ENCODE measurements at places on chromosomes 3 and 15.

DNA sequence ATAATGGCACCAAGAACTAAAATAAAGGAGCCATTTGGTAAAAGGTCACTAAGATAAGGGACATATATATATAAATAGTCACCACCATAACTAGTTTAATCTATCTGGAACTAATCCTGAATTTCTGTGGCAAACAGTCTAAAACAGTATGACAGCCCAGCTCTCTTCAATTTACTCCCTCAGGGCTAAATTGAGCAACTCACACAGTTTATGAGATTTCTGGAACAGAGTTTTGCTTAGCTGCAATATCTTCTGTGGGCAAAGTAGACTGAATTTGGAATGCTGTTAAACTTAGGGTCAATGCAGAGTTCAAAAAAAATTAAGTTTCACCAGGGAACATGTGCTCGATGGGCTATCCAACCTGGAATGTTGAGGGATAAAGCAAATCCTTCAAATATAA, 70.1 kb upstream of the VEPH1 start:
- DNase-seq, result no peak

GRCh38 chr3:177725165-177725564, 527.9 kb upstream of the TBL1XR1 start:
- no peak for DNase-seq

DNA sequence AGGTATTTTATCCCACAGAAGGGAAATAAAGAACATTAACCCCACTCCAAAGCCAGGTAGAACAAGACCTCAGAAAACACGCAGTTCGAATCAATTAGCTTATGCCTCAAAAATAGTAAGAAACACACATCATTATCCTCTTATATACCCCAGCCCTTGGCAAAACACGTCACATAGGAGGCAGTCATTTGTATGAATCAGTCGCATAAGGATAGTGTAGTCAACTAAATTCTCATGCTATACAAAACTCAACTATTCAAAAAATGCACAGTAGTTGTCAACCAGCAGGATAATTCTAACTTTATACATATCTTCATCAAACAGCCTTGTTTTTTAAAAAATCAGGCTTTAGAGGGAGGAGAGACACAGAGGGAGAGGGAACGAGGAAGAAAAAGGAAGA, 298.4 kb downstream of the FOXP1 start:
- no peak for DNase-seq

DNA sequence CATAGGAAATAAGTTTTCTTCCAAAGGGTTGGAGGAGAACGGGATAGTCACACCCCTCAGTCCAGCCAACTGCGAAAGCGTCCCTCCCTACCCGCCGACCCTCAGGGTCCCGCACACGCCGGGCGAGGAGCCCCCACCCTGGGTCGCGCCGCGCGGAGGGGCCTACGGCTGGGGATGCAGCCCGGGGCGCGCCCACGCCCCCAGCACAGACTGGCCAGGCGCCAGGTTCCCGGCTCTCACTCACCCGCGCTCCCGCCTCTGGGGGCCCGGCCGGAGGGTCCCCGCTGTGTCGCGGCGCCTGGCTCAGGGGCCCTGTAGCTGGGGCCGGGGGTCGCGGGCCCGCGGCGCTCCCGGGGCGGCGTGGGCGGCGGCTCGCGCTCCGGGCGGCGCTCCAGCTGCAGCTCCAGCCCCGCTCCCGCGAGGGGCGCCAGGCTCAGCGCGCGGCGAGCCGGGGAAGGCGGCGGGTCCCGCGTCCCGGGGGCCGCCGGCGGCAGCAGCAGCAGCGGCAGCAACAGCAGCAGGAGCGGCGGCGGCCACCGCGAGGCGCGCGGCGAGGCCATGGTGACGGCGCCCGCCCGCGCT, 375 bp downstream of the HEG1 start:
- no peak for DNase-seq

- no peak for DNase-seq
These were observed 43.5 kb downstream of the ADAMTS17 start for GRCh38 chr15:100298257-100298656.

- DNase-seq, result no peak
These were observed 52.1 kb downstream of the STARD9 start for GRCh38 chr15:42627485-42627884.

DNA sequence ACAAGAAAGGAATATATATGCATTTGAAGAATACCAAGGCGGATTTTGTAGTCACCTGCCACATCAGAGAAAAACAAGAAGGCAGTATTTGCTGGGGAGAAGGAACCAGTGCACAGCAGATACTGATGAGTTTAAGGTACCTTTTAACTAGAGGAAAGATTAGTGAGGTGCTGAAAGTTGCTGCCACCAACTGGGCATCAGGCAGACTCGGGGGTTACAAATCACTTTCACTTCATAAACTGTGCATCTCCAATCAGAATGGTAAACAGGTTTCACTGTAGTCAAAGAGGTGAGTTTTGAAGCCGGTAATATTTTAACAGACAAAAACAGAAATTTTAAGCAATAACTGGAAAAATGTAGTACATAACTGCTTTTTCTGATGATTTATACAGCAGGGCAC, 4.1 kb downstream of the FBN1 start:
- no peak for DNase-seq

GRCh38 chr15:45670511-45670910, 35.7 kb downstream of the SQOR start:
- no peak for DNase-seq

- no peak for DNase-seq
These were observed 39.3 kb downstream of the RHCG start for GRCh38 chr15:89457086-89457485.

DNA sequence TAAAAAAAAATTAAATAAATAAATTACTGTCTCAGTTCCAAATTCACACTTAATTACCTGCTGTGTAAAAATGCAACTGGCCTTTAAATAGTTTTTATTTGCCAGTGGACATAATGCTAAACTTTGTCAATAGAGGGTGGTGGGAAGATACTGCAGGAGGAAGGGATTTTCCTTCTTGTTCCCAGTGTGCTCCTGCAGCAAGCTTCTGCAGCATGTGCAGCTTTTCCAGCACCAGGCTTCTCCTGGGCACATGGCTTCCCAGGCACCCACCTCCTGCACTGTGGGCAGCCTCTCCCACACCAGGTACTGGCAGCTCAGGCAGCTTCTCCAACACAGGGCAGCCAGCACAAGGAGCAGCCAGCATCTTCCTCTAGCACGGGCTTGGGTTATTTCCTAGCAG, 29.6 kb upstream of the BBX start:
- DNase-seq, result no peak

GRCh38 chr3:161423911-161424522, 52.7 kb upstream of the SPTSSB start:
- peak; percentile 47 for DNase-seq

DNA sequence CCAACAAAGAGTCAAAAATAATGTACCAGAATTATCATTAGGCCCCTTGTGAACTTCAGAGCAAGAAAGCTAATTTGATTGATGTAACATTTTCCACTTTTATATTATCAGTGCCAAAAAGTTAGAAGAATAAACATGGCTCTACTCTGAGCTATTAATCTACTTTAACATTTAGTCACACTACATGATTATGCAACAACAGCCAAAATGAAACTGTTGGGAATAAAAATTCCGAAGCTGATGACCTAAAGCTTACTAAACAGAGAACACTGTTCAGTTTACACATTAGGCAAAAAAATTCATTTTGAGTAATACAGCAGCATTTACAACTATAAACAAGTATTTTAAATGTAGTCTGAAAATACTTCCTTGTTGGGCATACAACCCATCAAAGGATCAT, 1134.1 kb downstream of the EPHA3 start:
- DNase-seq, result no peak

DNA sequence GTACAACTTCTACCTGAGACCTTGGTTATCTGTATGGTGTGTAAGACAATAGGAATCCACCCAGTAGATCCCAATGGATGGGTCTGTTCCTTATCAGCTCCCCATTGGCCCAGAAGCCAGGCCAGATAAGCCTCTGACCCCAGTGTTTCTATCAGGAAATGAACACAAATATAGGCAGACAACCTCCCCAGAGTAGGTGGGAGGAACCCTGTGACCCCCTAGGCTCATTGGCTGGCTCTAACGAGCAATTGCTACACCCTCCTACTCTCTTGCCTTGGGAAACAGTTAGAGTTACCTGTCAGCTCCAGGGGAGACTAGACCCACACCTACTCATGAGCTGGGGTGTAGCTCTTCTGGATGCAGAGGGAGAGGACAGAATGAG, 299.9 kb downstream of the UACA start:
- DNase-seq, result no peak

DNA sequence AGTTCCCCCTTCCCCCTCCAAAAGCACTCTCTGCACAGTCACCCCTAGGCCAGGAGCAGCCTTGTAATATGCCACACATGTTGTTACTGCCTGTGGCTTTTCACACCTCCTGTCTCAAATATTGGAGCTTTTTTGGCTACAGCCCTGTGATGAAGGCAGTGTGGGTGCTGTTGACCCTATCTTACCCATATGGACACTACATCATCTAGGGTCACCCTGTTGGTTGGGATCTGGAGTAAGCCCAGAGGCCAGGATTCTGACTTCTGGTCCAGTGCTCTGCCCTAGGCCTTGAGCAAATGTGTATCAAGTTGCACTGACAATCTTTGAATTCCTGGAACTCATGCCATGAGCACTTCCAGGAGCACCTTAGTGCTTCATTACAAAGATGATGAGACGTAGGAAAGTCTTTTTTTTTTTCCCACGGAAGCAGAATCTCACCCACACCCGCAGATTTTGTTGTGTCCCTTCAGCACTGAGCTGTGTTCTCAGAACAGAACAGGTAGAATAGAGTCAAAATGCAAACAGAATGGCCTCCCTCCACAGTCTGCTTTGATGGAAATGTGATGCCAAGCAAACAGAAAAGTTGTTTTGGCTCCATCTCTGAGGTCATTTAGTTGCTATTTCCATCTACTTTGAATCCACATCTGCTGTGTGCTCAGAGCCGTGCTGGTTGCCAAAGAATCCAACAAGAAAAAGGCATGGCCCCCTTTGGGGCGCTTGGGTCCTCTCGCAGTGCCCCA, 49.6 kb downstream of the SMAD3 start:
- no peak for DNase-seq

GRCh38 chr15:88982304-88982945, 69.2 kb upstream of the MFGE8 start:
- no peak for DNase-seq

GRCh38 chr3:98359993-98360675, 6.5 kb downstream of the OR5K4 start:
- no peak for DNase-seq

- no peak for DNase-seq
These were observed 471.7 kb upstream of the MCTP2 start for GRCh38 chr15:93759629-93760028.

DNA sequence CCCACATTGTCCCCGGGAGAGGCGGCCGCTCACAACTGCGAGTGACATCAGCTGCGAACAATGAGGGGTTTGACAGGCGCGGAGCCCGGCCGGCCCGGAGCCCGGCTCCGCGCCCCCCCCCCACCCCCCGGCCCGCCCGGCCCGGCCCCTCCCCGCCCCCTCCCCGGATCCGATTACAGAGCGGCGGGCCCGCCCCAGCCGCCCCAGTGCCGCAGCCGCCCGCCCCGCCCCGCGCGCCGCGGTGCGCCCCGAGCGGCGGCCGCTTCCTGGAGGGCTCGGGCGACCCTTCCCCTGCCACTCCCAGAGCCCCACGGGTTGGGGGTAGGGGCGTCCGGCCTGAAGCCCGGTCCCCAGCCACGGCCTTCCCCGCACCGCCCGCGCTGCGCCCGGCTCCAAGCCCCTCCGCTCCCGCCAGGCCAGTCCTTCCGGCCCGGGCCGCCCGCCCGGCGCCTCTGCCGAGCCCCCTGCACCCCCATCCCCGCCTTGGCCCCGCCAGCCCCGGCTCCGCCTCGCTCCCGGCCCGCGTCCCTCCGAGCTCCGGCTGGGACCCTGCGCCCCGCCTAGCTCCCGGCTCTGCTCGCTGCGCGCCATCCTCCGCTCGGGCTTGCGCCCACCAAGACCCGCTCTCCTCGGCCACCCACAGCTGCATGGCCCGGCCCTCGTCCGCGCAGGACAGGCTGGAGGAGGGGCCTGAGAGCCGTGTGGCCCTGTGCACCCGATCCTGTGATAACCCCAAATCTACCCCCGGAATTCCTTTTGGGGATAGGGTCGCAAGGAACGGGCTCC, at the start of gene PCBP4:
Gene PCBP4 (minus strand): TSS at position 71 of the 786 bp plus-strand sequence. CDS start 6,214 bp downstream, outside the sequence.
- no peak for DNase-seq

DNA sequence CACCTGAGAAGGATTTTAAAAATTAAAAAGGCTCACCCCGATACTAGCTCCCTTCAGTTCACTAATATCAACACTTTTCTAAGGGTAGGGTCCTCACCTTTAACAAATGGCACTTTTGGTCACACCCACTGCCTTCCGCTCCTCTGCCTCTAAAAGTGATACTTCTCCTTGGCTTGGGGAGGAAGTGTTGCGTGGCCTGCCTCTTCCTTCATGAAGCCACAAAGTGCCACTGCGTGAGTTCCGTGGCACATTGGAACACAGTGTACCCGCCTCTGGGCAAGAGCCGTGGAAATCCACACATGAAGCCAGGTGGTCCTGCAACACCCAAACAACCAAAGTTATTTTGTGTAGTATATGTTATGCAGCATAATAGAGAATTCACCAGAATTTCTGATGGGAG, 3.9 kb downstream of the B4GALT4 start:
- DNase-seq, result no peak

DNA sequence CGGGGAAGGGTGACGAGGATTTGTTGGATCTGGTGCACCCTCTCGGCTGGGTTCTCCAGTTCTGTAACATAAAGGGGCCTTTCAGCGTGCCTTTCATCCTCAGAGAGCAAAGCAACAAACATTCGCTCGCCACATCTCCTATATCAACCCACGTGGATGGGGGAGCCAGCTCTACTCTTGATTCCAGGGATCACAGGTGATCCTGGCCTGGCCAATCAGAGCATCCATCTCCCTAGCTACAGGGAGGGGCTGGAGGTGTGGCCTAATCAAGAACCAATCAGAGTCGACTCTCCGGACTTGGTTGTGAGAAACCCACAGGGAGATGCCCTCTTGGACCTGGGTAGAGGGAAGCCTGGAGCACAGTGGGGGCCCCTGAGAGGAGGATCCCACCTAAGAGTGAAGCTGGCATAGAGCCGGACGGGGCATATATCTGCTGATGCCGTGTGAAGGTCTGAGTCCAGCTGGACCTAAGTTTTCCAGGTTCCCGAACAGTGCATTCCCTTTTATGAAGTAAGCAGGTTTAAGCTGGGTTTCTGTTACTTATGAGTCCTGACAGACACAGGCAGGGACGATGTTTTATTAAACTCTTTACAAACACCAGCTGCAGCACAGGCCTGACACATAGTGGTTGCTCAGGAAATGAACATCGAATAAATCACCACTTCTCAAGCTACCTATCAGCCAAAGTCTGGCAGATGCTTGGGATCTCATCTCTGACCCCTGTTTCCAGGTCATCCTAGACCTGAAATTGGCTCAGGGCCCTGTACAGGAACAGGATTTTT, 50.7 kb upstream of the RAD18 start:
- no peak for DNase-seq

DNA sequence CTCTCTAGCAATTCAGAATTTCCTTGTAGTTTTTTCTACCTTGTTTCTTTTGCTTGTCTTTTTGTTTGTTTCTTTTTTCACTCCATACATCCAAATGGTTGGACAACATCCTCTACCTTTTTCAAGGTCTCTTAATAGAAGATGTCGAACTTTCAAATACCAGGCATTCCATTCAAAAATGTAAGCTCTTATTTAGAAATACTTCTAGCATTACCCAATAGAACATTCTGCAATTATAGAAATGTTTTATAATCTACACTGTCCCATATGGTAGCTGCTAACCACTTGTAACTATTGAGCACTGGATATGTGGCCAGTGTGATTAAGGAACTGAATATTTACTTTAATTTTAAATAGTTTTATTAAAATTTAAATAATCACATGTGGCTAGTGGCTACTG, 196.2 kb upstream of the MRPL3 start:
- DNase-seq, result no peak

GRCh38 chr3:88032245-88032644, 26.6 kb downstream of the CGGBP1 start:
- peak; percentile 27 for DNase-seq
